ENCODE measurements at places on chromosomes 2 and 18.

GRCh38 chr2:79612999-79613398, 100.1 kb downstream of the CTNNA2 start:
- no peak for DNase-seq

GRCh38 chr18:23970161-23971096, 44.1 kb upstream of the TTC39C start:
- DNase-seq = peak; percentile 13

DNA sequence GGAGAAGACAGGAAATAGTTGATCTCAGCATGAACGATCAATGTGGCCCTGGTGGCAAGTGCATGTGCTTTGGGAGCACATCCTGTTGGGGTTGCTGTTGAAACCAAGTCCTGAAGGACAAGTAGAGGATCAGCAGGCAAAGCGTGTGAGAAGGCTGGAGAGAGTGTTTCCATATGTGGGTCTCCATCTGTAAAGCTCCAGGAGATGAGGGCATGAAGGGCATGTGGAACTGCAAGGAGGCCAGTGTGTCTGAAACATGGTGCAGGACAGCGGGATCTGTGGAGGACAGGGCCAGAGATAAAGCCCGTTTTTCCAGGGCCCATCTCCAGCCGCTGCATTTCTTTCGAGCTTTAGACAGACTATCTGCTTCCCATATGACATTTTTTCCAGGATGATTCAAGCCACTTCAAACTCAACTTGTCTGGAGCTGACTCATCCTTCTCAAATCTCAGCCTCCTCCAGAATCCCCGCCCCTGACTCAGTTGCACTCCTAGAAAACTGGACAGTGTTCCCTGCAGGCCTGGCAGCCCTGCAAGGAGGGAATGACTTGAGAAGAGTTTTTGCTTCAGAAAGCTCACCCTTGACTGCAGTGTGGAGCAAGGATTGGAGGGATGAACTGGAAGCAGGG, 226.1 kb downstream of the VAPA start:
- no peak for DNase-seq

DNA sequence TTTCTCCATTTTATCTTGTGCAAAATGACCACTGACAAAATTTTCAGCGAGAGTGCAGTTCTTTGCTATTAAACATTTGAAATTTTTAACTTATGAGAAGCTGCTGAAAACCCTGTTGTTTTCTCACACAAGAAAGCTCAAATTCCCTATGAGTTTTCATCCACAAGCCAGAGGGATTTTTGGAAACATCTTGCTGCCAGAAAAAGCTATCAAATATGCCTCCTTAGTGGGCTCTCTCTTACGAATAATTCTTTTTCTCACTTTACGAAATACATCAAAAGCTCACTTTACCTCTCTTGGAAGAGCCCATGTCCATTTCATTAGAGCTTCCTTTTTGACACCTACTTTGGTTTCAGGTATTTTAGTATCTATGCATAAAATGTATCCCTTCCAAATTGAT, 202.9 kb downstream of the KCNH7 start:
- no peak for DNase-seq

DNA sequence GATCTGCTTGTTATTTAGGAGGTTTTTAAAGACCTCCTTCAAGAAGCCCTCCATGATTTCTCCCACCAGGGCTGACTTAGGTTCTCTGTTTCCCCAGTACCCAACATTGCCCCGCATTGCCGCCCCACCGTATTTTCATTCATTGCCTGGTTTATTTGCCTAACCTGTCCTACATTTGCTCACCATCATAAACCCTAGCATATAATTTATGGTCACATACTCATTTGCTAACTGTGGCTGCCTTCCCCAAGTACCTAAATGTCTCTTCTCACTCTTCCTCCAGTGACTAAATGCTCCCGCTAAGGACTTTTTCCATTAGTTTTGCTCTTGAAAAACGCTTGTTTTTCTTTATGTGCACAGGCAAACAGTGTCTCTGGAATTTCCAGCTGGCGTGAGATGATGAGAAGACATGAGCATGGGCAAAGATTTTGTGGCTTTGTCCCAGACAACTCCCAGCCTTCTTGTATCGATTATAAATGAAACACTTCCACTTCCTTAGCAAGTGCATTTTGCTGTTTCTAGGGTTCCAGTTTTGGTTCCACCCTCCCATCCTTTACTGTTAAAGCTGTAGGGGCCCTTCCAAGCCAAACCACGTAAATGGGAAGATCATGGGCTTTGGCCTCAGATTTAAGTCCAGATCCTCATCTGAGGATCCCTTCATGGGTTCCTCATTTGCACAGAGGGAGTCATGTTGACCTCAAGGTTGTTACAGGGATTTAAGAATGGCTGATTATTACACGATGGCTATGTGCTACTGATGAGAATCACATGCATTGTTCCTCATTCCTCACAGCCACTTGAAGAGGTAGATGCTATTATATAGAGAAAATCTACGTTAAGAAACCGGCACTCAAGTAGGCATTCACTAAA, 21.0 kb upstream of the ARMC9 start:
- DNase-seq = no peak

DNA sequence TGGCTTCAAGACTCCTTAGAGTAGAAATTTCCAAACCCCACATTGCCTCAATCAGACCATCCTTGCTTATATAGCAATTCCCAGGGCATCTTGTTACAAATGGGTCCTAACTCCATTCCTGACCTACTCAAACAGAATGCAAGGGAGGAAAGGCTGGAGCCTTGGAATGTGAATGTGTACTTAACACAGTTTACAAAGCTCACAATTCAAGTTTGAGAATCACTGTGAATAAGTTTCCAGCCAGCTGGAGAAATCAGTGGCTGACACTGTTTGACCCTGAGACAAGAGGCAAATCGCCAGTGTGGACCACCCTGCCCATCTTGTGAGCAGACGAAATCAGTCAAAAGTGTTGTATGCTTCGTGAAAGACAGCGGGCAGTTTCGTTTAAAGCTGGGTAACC, 65.5 kb downstream of the SOWAHC start:
- no peak for DNase-seq

DNA sequence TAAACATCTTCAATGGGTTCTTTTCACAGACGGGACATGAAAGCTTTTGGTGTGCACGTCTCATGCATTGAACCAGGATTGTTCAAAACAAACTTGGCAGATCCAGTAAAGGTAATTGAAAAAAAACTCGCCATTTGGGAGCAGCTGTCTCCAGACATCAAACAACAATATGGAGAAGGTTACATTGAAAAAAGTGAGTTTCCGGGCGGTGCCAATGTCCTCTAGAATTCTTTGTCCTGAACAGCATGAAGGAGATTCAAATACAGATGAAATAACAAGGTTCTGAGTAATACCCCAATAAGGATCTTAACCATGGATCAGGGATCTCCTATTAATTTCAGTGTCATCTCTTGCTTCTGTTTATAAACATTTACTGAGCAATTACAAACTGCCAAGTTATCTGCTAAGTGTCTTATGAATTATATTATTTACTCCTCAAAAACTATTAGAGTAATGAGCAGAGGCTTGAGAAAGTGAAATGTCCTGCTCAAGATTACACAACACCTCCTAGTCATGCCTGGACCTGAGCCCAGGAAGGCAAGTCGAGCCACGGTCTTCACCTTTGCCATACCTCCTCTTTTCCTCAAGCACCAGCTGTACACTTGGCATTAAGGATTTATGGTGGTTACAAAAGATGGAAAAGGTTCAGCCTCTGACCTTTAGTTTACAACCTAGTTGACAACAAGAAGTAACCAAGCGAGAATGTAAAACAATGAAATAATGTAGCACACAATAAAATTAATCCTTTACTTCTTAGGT, 22.6 kb downstream of the DHRS9 start:
- no peak for DNase-seq

- DNase-seq = no peak
Measured at GRCh38 chr18:79064228-79064627, 5.0 kb upstream of the ATP9B start.

- DNase-seq = no peak
Measured at GRCh38 chr18:23115683-23116096, 19.6 kb upstream of the CABLES1 start.
